ENCODE measurements at places on chromosomes 2 and 18. TPM values are rescaled to one million over a fixed set of nuclear protein-coding genes. Genes with fewer than 3 reads are reported as not detected.

C2orf66 gene
- 0.20 TPM for total RNA-seq

DSC3 gene
- total RNA-seq, result not detected

EVX2 gene
- total RNA-seq, result not detected

FSHR gene
- total RNA-seq, result not detected

CNNM4 gene
- total RNA-seq, result 8.3 TPM

Measured in T-helper 2 cell treated with Interferon-gamma antibody and Interleukin-4, amounts not matched to agents 100 ng/mL and 5 ng/mL, for 36 hours (primary cell).